ENCODE measurements at places on chromosomes 4 and X. TPM values are rescaled to one million over a fixed set of nuclear protein-coding genes. Genes with fewer than 3 reads are reported as not detected.

NOX1 gene
- not detected for total RNA-seq

MAGEA3 gene
- not detected for total RNA-seq

ZNF157 gene
- 0.72 TPM for total RNA-seq

FNIP2 gene
- 15.8 TPM for total RNA-seq

YY2 gene
- total RNA-seq = 2.1 TPM

CABS1 gene
- total RNA-seq = not detected
